ENCODE measurements at places on chromosomes 6 and 20.

GRCh38 chr20:32285621-32286371 is 8.3 kb downstream of the KIF3B start:
- peak; percentile 30 for DNase-seq

GRCh38 chr20:18705490-18705889 is 108.1 kb upstream of the SCP2D1 start:
- no peak for DNase-seq

GRCh38 chr6:122838060-122838780 is 49.2 kb downstream of the SMPDL3A start:
- no peak for DNase-seq

DNA sequence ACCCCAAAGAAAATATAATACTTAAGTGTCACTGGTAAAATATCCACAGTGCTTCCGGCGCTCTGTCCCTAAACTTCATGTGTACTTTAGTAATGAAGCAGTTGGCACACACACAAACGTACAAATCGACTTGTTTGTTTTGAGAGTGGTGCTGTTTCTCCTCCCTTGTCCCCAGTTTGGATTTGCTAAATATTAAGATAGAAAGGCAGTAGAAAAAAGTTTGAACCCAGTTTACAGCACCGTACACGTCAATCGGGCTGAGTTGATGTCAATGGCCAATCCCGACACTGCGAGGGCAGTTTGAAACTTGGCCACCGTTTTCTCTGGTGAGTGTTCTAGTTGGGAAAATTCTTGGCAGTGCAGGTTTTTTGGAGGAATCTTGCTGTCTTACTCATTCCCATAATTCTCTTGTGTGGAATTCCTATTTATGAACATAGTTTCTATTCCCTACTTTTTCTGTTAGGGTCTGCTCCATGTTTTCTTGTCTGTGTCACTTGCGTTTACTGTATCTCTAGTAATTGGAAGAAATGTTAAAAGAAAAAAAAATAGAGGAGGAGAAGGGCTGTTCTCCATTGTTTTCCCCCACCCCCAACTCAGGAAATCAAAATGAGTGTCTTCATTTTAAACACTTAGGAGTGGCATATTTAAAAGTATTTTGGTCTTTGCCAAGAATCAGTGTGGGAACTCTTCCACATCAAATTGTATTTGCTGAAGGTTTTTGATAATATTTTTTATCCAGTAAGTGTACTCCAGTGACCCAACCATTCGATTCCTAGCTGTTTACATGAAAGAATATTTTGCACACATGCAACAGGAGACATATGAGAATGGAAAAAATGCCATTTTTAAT is 72.3 kb downstream of the OR2B2 start:
- no peak for DNase-seq

- DNase-seq: no peak
These were observed 17.7 kb downstream of the METTL24 start for GRCh38 chr6:110340392-110340965.

DNA sequence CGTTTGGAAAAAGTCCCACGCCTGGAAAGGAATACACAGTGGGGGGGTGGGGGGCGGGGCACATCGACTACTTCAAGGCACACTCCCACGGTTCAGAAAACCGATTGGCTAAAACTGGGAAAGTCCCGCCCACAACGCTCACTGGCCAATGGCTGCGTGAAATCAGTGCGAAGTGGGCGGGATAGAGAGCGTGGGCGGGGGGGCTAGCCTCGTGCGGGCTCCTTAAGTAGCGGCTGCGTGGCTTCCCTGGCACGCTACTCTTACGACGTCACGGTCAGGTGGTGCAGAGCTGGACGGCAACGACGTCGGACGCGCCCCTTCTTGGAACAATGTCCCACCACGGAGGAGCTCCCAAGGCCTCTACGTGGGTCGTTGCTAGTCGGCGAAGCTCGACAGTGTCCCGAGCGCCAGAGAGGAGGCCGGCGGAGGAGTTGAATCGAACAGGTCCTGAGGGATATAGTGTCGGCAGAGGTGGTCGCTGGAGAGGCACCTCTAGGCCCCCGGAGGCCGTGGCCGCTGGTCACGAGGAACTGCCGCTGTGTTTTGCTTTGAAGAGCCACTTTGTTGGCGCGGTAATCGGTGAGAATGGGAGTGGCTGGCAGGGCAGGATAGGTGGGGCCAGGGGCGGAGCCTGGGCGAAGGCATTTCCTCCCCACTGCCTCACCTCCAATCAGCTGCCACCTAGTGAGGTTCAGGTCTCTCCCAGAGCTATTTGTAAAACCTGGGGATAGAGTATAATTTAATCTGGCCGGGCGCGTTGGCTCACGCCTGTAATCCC is at the start of gene DDX43:
TSS of gene DDX43 (plus strand) at position 252 of the 778 bp plus-strand sequence. CDS start at position 330, 78 bp downstream.
- DNase-seq: peak; percentile 13

GRCh38 chr6:40347571-40348011 is 239.6 kb downstream of the LRFN2 start:
- DNase-seq: no peak

DNA sequence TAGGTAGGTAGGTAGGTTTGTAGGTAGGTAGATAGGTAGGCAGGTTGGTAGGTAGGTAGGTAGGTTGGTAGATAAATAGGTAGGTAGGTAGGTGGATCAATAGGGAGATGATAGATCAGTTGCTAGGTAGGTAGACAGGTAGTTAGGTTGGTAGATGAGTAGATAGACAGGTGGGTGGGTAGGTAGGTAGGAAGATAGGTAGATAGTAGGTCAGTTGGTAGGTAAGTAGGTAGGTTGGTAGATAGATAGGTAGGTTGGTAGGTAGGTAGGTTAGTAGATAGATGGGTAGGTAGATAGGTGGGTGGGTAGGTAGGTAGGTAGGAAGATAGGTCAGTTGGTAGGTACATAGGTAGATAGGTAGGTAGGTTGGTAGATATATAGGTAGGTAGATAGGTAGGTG is 72.0 kb upstream of the PDE10A start:
- DNase-seq: no peak

- no peak for DNase-seq
These were observed 37.8 kb downstream of the SLC2A12 start for GRCh38 chr6:134014588-134015137.

GRCh38 chr6:25788305-25788922 is 33.9 kb downstream of the SLC17A4 start:
- DNase-seq: peak; percentile 16

DNA sequence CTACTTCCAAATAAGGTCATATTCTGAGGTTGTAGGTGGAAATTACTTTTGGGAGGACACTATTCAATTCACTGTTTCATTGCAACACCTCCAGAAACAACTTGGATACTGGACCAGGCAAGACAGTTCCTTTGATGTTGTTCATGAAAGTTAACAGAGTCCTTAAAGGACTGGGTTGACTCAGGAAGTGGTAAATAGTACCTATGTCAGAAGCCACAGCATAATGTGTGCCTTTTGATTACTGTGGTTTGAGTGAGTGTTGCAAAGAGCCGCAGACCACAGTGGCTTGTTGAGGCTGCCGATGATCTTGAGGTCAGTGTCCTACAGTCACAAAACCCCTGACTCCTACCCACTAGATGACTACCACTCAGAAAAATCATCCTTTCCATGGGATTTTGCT is 10.9 kb downstream of the IL20RA start:
- peak; percentile 43 for DNase-seq

GRCh38 chr6:149683256-149683859 is 34.5 kb downstream of the LATS1 start:
- no peak for DNase-seq

DNA sequence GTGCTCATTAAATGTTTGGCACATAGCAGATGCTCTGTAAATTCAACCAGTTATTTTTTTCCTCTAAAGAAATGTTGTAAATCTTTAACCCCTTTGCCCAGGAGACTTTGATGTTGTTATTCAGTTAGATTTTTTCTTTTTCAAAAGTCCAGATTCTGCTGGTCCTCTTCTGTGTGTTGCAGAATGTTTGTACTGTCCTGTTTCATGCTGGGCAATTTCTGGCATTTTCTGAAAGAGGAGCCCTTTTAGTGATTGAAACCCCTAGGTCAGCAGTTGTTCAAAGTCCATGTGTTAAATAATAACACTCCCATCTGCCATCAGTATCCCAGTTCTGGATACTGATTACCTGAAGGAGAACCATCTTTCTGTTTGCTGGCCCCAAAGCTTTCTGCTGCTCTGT is 1.3 kb upstream of the SLC17A1 start:
- DNase-seq: no peak

Data from stimulated activated naive CD4-positive, alpha-beta T cell treated with Interleukin-2 at 50 U/mL for 16 hours (primary cell).